ENCODE measurements at places on chromosomes 12 and 14.

GRCh38 chr14:76193696-76194095 is 42.0 kb downstream of the GPATCH2L start:
- no peak for DNase-seq

DNA sequence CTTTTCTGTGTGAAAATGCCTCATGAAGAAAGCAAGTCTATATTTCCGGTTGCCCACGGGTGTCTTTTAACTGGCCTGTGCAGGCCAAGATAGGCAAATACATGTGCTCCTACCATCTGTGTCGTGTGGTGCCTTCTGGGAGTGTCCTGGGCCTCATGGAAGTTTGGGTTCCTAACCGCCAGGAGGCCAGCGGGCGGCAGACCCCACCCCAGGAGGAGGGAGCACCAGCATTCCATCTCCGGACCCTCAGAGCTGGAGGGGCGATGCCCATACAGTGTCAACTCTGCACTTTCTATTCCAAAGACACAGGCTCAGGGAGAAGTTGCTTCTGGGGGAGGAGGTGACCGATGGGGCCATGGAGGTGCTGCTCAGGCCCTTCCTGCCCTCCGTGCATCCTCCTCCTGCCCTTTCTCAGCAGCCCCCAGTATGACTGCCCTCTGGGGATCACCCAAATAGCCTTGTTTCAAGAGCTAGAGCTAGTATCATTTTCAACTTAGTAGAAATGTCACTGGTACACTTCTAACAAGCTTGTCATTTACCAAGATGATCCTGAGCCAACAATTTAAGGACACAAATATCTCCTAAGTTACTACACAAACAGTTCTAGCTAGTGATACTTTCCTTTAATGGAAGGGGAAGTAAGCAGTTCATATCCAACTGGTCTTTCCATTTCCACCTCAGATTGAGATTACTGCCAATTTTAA is 17.8 kb downstream of the CCDC92 start:
- DNase-seq: no peak

GRCh38 chr12:118494776-118495175 is 118.4 kb downstream of the SUDS3 start:
- no peak for DNase-seq

DNA sequence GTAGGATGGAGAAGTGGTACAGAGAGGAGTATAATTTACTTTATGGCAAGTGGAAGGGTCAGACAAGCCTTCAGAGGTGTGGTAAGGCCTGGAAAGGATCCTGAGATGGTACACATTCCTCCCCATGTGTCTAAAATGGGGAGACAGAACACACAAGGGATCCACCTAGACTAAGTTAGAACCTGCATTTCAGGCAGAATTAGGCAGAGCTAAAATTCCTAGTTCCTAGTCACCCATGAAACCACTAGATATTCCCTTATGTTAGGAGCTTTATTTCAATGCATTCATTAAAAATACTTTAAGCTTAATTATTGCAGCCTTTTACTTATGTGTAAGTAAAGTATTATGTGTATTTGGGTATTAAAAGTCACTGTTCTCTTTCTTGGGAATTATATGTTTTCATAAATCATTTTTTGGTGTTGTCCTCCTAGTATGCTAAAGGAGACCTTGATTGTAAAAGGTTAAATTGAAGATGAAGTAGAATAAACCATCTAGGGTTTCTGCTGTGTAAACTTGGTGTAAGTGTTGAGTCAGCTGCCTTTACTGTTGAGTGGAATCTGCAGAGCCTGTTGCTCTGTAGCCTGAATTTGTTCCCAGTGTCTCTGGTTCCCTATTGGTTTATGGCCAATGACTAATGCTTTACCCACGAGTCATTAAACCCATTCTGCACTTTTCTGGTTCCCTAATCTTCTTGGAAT is 423.2 kb downstream of the ATP23 start:
- peak; percentile 98 for DNase-seq

- DNase-seq: peak; percentile 55
These were observed at the start of gene MEG3 for GRCh38 chr14:100825713-100826331. Gene MEG3, plus strand, starts transcription at chr14:100826118.

DNA sequence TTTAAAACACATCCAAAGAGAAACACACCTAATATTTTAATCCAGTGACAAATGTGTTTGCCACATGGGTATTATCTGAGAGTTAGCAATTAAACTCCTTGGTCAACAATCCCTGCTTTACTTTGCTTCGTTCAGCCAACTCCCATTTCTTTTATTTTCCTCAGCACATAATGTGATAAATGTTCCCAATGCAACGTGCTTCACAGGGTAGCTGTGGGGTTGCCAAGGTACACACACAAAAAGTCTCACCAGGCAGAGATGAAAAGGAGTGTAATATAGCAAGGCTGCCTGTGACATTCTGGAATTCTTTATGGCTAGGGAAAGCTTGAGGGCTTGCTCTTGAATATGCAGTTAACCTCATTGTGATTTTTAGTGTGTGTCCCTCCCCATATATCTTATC is 208.0 kb upstream of the DIO2 start:
- DNase-seq: no peak

GRCh38 chr14:104514156-104514848 is 65.3 kb upstream of the C14orf180 start:
- no peak for DNase-seq
